Activated naive CD8-positive, alpha-beta T cell treated with anti-CD3 and anti-CD28 coated beads for 36 hours (primary cell): ENCODE measurements at places on chromosomes 7 and 10. TPM values are rescaled to one million over a fixed set of nuclear protein-coding genes. Genes with fewer than 3 reads are reported as not detected.
A peak's percentile ranks its signal among the peaks of the same experiment; 100 is the strongest.

The NPC1L1 gene
- total RNA-seq: not detected

The GIMAP2 gene
- 40.7 TPM for total RNA-seq

The JAKMIP3 gene
- total RNA-seq: 0.21 TPM

The CRYGN gene
- 0.12 TPM for total RNA-seq

The VPS37D gene
- 0.45 TPM for total RNA-seq

The AGMO gene
- not detected for total RNA-seq

GRCh38 chr7:29337546-29338116 lies 143.1 kb downstream of the CHN2 start:
- DNase-seq: no peak
- H3K36me3 ChIP-seq: no peaks in the 10 kb centered on the region
- peak overlapping the region; percentile 60 for H3K27ac ChIP-seq
- H3K4me1 ChIP-seq: peaks cover 17% of the 10 kb centered on the region
- no peaks in the 10 kb centered on the region for H3K27me3 ChIP-seq

DNA sequence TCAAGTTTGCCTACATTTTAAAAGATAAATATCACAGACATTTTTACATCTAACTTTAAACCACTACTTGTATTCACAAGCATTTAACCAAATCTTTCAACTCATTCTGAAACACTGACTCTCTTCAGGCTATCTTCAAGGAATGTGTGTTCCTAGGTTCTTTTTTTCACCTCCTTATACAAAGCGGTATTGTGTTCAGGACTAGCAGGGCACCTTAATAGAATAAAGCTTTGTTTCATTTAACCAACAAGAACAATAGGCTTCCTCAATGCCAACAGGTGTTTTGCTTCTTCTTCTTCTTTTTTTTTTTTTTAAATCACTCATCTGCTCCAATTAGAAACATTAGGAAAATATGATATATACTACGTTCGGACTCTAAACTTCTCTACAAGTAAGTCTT lies 212.9 kb upstream of the SEMA3E start:
- no peak for DNase-seq
- H3K4me3 ChIP-seq: no peak overlapping the region
- no peaks in the 10 kb centered on the region for H3K4me1 ChIP-seq
- H3K36me3 ChIP-seq: no peaks in the 10 kb centered on the region
- no peak overlapping the region for H3K27ac ChIP-seq

DNA sequence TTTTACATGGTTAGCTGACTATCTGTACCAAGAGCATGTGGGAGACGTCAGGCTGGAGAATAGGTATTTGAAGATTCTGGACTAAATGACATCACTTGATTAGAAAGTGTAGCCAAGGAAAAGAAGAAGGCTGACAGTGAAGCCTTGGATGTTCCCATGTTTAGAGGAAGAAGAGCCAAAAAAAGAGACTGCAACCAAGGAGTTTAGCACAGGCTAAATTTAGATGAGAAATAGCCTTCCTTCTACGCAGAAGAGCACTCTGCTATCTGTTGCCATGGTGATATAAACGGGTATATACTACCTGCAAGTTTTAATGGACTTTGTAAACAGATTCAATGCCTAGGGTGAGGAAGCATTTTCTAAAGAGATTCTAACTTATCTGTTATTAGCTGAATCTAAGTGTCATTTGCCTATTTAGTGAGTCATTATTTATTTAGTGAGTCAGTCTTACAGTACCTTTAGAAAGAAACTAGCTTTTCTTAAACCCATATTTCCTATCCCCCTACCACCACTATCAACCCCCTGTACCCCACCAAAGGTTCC lies 69.8 kb downstream of the CDK6 start:
- DNase-seq: no peak
- H3K27ac ChIP-seq: peak overlapping the region; percentile 11
- peaks cover 59% of the 10 kb centered on the region for H3K36me3 ChIP-seq

- H3K27ac ChIP-seq: no peak overlapping the region
- H3K4me3 ChIP-seq: no peak overlapping the region
- H3K27me3 ChIP-seq: no peaks in the 10 kb centered on the region
- peaks cover 11% of the 10 kb centered on the region for H3K36me3 ChIP-seq
- no peaks in the 10 kb centered on the region for H3K4me1 ChIP-seq
These were observed 39.3 kb downstream of the UBE3C start for GRCh38 chr7:157177983-157178381.

DNA sequence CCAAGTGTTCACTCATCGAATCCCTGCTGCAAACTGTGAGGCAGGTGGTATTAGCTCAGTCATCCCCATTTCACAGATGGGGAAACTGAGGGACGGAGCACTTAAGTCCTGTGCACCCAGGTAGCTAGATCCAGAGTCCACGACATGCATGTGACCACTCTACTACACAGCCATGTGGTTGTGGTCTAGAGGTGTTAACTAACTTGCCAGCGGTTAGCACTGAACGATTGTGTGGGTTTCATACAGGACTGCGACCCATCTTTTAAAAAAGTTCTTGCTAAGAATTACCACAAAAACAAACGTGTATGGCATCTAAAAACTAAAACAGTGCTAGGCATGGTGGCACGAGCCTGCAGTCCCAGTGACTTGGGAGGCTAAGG lies 16.1 kb upstream of the ABCC2 start:
- peaks cover 5% of the 10 kb centered on the region for H3K4me1 ChIP-seq
- no peak for DNase-seq

- H3K4me1 ChIP-seq: no peaks in the 10 kb centered on the region
- no peaks in the 10 kb centered on the region for H3K36me3 ChIP-seq
- DNase-seq: no peak
These were observed 160.0 kb downstream of the HDAC9 start for GRCh38 chr7:18655506-18655905.

- DNase-seq: no peak
- peaks cover 23% of the 10 kb centered on the region for H3K27me3 ChIP-seq
- no peaks in the 10 kb centered on the region for H3K4me1 ChIP-seq
- no peaks in the 10 kb centered on the region for H3K36me3 ChIP-seq
- H3K4me3 ChIP-seq: no peak overlapping the region
These were observed 21.5 kb upstream of the MYL10 start for GRCh38 chr7:101650579-101651081.

DNA sequence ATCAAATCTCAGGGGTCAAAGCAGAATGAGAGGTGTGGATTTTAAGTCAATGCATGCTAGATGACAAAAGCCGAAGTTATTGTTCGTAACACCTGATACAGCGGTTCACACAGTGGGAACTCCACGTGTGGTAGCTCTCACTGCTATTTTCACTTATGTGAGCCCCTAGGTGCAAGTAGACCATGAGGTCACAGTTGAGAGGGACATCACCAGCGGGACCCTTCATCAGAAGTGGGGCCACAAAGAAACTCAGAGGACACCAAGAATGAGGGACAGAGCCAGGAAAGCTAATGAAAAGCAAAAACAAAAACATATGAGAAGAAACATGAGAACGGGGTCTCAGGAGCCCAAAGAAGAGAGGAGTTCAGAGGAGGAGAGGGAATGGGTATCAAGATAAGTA lies 63.5 kb downstream of the ADAM12 start:
- H3K4me3 ChIP-seq: no peak overlapping the region
- no peak for DNase-seq
- no peak overlapping the region for H3K27ac ChIP-seq
- H3K27me3 ChIP-seq: peaks cover 4% of the 10 kb centered on the region
- H3K36me3 ChIP-seq: no peaks in the 10 kb centered on the region

DNA sequence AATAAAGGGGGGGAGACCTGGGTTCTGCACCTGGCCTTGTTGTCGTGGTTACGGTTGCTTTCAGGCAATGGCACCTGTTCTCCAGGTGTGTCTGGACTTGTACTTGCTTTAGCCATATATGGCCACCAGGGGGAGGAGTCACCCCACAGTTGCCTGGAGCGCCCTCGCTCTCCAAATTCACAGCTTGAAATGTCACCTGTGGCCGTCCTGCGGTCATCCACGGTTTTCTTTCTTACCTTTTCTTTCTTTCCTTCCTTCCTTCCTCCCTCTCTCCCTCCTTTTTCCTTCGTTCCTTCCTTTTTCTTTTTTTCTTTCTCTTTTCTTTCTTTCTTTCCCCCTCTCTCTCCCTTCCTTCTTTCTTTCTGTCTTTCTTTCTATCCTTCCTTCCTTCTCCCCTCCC lies 157.2 kb upstream of the ZNF92 start:
- peaks cover 3% of the 10 kb centered on the region for H3K27me3 ChIP-seq
- no peak overlapping the region for H3K4me3 ChIP-seq
- H3K27ac ChIP-seq: no peak overlapping the region

DNA sequence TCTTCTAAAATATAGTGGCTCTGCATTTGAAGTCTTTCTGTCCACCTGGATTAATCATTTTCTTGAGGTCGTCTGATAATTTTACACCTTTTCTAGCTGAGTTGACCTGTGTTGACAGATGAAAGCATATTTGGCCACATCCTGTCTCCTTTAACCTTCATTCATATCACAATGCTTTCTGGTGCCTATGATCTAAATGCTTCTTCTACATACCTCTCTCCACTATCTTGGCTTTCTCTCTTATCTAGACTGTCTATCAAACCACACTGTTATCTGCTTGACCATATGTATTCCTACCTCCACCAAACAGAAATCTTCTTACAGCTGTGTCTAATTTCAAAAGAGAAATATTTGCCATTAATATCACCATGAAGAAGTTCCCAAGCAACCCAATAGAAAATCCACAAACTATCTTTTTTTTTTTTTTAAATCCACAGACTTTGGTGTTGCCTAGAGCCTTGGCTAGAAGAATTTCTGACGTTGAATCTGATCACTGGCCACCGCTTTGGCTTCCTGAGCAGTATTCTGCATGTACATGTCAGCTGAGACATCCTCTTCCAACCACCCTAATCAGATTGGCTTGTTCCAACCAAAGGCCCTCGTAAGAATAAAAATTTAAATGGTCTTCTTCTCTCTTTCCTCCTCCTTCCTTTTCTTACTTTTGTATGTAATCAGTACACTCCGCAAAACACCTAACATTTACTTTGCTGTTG lies 66.3 kb upstream of the SP4 start:
- H3K4me1 ChIP-seq: peaks cover 22% of the 10 kb centered on the region
- no peaks in the 10 kb centered on the region for H3K27me3 ChIP-seq
- no peak for DNase-seq
- no peak overlapping the region for H3K4me3 ChIP-seq
- H3K27ac ChIP-seq: no peak overlapping the region
- H3K36me3 ChIP-seq: peaks cover 2% of the 10 kb centered on the region

GRCh38 chr10:28806488-28806941 lies 129.2 kb downstream of the BAMBI start:
- no peaks in the 10 kb centered on the region for H3K36me3 ChIP-seq
- H3K27ac ChIP-seq: no peak overlapping the region
- H3K4me3 ChIP-seq: no peak overlapping the region
- peaks cover 48% of the 10 kb centered on the region for H3K27me3 ChIP-seq
- DNase-seq: no peak
